Coronary artery (tissue), 2 donors: ENCODE measurements at places on chromosomes 4 and X.
A peak's percentile ranks its signal among the peaks of the same experiment; 100 is the strongest.

GRCh38 chr4:47933840-47934239, 19.5 kb upstream of the NFXL1 start:
- DNase-seq: no peak

DNA sequence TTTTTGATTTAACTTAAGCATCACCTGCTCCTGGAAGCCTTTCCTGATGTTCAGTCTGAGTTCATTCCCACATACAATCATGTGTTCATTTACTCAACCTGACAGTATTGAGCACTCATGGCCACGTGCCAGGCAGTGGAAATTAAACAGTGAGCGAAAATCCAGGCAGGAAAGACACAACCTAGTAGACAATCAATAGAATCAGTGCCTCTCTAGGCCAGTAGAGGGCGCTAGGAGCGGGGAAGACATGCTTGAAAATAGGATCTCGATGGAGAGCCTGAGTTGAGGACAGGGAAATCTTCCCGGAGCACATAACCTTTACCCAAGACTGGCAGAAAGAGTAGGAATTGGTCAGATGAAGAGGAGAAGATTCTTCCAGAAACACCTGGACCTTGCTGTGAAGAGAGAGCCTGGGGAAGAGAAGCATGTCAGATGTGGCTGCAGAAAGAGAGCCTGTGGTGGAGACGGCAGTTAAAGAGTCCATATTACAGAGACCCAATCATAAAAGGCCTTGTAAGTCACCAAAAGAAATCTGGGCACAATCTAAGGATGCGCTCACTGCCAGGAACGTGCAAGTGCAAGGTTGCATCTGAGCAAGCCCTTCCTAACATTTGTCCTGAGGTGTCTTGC, 103.5 kb downstream of the LDB2 start:
- DNase-seq: no peak

DNA sequence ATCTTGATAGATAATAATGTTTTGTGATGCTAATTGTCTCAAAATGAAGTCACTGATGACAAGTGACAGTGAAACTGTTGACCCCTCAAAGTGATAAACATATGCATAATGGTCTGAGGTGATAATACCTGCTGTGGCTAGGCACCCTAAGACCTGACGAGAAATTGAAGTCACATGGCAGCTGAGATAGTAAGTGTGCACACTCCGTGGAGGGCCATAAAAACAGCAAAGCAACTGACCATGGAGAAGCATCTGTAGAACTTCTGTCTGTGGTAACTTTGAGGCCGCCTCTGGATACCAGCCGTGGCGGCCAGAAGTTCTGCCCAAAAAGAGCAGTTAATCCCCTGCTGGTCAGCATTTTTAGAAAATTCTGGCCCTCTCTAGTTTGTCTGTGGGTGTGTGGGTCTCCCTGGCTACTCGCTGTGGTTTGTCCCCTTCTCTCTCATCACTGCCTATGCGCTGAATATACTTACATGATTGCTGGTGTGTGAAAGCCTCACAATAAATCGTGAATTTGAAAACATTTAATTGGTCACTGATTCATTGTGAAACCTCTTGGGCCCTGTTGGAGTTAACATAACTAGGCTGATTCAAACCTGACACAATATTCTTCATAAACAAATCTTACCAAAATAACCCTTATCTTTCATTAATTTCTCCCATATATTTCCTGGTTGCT, 50.6 kb downstream of the CCDC149 start:
- no peak for DNase-seq

DNA sequence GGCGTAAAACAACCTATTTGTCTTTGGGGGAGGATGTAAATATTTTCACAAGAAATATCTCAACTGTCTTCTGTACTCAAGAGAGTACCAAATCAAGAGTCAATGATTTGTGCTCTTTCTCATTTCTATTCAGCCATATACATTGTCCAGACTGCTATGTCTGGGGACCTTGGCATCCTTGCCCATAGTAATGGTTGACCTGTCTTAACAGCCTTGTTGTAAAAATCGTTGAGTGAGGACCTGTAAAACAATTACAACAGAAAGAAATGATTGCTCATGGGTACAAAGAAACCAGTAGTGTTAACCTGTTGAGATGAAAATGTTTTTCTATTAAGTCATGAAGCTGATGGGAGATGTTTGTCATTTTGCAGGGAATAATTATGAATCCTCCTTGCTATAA, 56.6 kb downstream of the LNX1 start:
- DNase-seq: no peak

GRCh38 chr4:2798399-2799223, 5.7 kb downstream of the SH3BP2 start:
- DNase-seq: peak; percentile 75

DNA sequence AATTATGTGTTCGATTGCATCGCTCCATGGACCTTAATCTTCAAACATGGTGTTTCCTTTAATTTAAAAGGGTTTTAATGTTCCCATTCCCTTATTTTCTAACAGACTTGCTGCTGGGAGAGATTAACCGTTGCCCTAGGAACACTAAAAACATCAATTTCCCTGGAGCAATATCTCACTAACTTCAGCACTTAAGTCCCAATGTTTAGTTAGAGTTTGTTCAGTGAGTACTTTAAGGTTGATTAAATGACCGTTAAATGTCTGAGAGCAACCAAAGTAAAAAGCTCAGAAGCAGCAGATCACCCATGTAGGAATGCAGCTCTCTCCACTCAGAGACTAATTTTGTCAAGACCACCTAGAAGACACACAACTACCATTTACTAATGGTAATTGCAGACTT, 111.2 kb upstream of the PDE5A start:
- DNase-seq: no peak

DNA sequence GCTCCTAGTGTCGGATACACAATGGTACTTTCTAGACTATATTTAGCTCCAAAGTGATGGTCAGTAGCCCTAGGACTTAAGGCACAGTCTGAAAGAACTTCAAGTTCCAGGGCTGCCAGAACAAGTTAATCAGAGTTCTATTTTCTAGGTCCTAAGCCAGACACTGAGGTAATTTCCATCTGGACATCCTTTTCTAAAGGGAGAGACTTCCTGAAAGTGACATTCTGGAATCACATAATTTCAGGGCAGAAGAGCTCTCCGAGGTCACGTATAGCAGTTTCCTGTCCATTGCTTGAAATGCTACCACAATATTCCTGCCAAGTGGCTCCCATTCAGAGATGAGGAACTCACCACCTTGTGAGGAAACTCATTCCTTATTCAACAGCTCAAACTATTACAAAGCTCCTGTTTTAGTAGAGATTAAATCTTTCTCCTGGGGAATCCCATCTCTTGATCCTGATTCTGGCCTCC, 117.9 kb downstream of the COL25A1 start:
- DNase-seq: no peak

DNA sequence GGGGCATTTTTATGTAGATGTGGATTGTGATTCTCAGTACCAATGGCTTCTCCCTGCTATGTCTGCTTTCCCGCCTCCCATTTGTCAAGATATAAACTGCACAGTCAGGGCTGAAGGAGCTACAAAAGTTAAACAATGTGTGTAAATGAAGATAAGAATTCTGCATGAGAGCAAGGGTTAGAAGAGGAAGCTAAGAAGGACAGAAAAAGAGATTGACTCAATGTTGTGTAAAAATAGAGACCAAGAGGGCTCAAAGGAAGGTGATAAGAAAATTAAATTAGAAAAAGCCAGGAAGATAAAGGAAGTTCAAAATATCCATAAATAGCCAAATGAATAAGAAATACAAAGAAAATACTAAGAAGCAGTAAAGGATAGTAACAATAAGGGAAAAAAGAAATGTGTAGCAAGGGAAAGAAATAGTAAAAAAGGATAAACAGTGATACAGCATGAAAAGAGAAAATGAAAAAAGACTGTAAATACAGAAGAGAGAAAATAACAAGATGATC, 82.5 kb downstream of the AMELX start:
- no peak for DNase-seq

DNA sequence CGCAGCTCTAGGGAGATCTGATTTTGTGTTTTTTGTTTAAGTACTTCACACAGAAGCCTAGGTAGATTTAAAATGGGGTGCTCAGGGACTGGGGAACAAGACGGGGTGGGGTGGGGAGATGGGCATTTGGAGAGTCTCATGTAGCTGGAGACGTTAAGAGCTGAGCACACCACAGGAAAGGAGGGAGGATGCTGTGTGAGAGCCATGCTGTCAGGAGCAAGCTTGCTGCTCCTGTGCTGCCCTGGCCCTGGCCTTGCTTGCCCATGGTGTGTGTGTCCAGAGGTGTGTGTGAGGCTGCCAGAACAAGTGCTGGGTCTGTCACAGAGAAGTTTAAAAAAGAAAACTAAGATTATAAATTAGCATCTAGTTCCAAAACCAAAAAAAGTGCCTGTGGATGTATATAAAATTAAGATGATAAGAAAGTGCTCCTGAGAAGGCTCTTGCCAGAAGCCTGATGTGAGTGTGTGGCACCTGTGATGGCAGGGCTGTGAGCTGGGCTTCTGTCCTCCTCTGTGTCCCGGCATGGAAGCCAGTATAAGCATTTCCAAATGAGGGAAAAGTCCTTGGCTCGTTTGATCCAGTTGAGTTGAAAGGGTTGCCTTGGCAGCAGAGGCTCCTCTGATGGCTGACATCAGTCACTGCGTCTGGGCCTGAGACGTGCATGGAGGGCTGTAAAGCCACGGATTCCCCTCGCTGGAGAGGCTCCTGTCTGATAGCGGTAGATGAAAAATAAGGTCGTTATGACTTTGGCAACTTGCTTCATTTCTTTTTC, 63.5 kb downstream of the NELFA start:
- no peak for DNase-seq

DNA sequence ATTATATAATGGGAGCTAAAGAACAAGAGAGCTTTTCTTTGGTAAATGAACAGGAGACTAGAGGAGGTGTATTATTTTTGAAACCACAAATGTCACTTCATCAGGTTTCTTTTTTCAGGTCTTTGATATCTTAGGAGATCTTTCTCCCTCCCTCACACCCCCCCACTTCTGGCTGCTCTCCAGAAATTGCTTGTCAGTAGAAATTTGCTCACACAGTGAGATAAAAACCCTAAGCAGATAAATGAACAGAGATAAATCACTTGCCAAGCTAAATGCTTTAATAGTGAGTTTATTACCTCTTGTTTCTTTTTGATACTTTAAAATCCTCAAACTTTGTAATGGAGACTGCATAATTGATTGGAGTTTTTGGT, 421.2 kb upstream of the TENM3 start:
- no peak for DNase-seq

DNA sequence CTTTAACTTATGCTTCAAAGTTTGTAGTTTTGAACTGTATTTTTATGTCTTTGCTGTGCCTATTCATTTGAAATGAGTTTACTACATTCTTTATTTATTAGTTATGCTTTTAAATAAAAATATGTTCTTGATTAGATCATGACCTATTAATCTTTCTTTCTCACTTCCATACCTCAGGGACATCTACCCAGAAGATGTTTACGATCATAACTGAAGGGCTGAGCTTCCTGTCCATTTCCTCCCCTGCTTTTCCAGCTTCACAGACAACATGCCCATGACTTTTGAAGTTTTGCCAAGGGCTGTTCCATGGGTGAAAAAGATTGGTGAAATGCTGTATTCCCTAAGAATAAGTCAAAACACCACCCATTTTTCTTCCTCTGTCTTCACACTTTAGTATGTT, 99.7 kb upstream of the DDIT4L start:
- DNase-seq: no peak

GRCh38 chrX:107675823-107676555, 47.7 kb downstream of the PRPS1 start:
- peak; percentile 74 for DNase-seq

DNA sequence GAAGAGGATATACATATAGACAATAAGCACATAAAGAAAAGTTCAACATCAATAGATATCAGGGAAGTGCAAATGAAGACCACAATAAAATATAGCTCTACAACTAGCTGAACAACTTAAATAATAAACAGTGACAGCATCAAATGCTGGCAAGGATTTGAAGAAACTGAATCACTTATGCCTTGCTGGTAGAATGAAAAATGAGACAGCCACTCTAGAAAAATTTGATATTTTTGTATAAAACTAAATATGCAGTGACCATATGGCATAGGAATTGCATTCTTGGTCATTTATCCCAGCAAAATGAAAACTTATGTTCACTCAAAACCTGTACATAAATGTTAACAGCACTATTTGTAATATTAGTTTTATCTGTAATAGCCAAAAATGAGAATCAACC, 1102.0 kb downstream of the C4orf33 start:
- DNase-seq: no peak

DNA sequence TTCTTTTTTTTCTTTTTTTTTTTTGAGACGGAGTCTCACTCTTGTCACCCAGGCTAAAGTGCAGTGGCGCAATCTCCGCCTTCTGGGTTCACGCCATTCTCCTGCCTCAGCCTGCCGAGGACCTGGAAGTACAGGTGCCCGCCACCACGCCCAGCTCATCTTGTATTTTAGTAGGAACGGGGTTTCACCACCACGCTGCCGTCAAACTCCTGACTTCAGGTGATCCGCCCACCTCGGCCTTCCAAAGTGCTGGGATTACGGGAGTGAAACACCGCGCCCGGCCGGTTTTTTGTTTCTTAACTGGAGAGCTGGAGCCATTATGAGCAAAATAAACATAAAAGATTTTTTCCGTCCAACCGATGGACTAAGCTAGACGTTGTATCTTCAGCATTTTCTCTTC, 1.9 kb upstream of the WDR17 start:
- DNase-seq: no peak

- no peak for DNase-seq
Observed at GRCh38 chr4:105543881-105544280, 8.5 kb upstream of the ARHGEF38 start.

- DNase-seq: no peak
Observed at GRCh38 chr4:138110815-138111214, 131.3 kb downstream of the SLC7A11 start.

- DNase-seq: no peak
Observed at GRCh38 chr4:185839194-185839712, 27.3 kb upstream of the SORBS2 start.

DNA sequence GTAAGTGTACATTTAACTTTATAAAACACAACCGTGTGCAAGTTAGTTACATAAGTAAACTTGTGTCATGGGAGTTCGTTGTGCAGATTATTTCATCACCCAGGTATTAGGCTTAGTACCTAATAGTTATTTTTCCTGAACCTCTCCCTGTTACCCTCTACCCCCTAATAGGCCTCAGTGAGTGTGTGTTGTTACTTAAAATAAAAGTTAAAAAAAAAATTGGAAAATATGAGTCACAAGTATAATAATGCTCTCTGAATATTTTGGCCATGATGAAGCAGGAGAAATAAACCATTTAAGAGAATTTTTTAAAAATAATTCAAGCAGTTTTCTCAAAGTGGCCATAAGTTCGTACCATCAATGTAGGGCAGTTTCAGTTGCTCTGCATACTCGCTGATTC, 105.1 kb upstream of the GRID2 start:
- no peak for DNase-seq

DNA sequence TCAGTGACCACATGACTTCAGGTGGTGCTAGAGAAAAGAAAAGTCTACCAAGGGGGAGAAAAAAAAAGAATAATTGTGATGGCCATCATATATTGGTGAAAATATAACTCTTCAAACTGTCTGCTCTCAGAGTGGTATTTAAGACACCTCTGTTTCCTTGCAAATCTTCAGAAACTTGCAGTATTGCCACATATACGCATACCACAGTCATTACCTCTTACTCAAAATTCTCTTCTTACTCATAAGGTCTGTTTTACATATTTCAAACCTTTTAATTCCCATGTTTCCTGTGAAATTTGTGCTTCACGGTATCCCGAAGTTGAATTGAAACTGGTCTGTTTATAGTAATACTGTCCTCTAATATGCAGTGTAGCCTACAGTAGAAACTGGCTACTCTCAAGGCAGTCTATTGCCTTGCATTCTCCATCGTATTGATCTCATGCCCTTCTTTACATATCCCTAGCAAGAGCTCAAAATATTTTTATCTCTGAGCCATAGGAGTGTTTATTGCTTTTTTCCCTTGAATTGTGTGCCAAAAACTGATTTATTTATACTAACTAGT, 34.7 kb upstream of the LHFPL1 start:
- DNase-seq: no peak
